Cardiac fibroblast (primary cell): ENCODE measurements at places on chromosomes 5 and 9.

GRCh38 chr5:55633574-55634208 lies 78.4 kb downstream of the SLC38A9 start:
- peak; percentile 49 for DNase-seq

DNA sequence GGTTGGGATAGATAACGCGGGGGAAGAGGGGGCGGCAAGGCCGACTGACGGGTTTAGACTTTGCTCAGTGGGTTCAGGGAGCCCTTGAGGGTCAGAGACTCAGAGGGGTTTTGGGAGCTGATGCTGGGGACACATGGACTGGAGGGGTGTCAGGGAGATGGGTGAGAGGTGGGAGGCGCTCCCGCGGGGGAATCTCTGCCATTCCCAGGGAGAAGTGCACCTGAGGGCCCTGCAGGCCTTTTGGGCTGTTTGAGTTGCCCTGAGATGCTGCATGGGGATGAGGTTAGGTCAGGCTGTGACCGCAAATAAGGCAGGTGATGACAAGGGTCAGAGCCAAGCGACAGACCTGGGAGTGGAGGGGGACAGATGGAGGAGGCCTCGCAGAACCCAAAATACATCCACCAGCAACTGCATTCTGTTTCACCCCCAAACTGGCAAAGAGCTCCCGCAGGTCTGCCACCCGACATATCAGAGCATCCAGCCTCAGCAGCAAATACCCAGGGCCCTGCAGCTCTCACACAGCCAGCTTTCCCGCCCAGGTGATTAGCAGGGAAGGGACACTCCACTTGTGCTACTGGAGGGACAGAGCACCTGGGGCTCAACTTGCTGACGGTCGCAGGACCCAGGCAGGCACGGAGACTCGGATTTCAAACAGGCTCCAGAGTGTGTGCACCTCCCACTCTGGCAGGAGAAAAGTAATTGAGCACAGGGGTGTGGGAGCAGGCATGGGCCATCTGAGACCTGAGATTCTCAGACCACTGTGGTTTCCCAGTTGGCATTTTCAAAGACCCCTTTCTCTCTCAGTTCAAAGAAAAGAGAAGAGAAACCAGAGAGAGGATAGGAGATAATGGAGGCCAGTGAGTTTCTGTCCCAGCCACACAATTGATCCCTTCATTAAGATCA lies 26.4 kb downstream of the TMOD1 start:
- DNase-seq: no peak

- DNase-seq: no peak
These were observed 353.4 kb upstream of the SLC30A5 start for GRCh38 chr5:68740226-68740910.

GRCh38 chr5:135491552-135492318 lies 39.6 kb upstream of the TIFAB start:
- DNase-seq: no peak

- DNase-seq: no peak
These were observed 206.3 kb downstream of the CSNK1G3 start for GRCh38 chr5:123718238-123718637.

GRCh38 chr9:136046554-136046920 lies 48.6 kb downstream of the NACC2 start:
- DNase-seq: no peak

DNA sequence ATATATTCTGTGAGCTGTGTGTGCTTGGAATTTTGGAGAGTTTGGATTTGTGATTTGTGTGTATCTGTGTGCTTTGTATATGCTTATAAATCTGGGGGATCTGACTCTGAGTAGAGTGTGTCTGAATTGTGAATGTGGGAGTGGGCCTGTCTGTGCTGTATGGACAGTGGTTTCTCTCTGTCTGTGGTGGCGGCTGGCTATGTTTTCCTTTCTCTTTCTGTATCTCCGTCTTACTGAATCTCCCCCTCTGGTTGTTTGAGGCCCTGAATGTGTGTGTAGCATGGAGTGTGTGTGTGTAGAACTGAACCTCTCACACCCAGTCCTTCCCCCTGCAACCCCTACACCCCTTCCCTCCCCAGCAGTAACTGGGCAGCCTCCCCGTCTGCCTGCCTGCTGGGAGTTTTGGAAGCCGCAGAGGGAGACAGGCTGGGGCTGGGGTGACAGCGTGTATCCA lies 4.7 kb downstream of the CXXC5 start:
- peak; percentile 18 for DNase-seq

- DNase-seq: peak; percentile 72
These were observed 7.3 kb upstream of the C5orf58 start for GRCh38 chr5:170225326-170226128.

GRCh38 chr9:133750982-133751649 lies 13.0 kb upstream of the SARDH start:
- DNase-seq: no peak

- DNase-seq: peak; percentile 70
These were observed 258.1 kb upstream of the NFIL3 start for GRCh38 chr9:91681461-91682305.

- no peak for DNase-seq
These were observed 21.9 kb upstream of the ISCA1 start for GRCh38 chr9:86304236-86304730.

DNA sequence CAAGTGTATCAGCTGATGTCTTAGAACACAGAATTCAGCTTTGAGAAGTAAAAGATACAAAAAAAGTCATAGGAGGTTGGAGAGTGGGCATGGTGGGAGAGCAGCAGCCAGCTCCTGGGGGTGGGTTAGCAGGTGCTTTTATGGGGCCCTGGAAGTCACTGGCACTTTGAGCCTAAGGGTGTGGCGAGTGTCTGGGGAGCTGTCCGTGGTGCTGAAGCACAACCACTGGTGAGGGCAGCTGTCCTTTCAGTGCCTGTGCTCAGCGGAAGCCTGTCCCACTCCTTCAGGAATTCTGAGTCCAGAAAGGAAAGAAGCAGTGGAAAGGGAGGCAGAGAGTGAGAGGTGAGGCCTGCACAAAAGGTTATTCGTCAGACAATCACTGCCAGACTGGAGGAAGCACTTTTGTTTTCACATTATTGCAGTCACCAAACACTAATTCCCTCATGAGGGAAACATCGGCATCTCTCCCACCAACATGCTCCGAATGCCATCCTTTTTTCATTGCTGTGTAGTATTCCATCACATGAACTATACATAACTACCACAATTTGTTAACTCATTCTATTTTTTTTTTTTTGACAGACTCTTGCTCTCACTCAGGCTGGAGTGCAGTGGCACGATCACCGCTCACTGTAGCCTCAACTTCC lies 59.4 kb upstream of the RAPGEF1 start:
- peak; percentile 32 for DNase-seq

DNA sequence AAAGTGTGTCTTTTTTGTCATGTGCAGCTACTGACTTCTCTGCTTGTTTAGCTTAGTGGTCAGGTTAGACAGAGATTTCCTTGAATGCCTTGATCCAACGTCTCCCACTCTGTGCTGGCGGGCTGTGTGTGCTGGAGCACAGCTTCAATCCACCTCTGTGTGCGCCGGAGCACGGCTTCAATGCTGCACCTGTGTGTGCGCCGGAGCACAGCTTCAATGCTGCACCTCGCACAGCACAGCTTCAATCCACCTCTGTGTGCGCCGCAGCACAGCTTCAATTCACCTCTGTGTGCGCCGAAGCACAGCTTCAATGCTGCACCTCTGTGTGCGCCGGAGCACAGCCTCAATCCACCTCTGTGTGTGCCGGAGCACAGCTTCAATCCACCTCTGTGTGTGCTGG lies 69.0 kb upstream of the PHYKPL start:
- DNase-seq: no peak

DNA sequence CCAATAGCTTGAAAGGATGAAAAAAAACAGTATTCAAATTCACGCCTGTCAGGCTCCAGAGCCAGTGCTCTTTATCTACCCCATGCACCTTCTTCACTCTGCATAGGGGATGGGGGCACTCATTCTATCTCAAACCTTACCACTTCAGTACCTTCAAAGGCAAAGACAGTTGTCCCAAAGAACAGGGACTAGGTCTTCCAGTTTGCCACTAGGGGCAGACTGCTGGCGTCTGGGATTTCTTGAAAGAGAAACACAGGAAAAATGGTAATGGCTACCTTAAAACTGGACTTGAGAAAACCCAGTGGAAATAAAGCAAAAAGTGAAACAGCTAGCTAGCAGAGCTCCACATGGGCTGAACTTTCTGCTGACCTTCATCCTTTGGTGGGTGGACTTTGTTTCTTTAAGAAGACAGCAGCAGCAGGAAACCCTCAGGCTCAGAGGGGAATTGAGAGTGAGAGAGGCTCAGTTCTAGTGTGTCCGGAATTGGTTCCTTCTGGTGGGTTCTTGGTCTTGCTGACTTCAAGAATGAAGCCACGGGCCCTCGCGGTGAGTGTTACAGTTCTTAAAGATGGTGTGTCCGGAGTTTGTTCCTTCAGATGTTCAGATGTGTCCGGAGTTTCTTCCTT lies 41.0 kb upstream of the SLC36A1 start:
- peak; percentile 31 for DNase-seq

DNA sequence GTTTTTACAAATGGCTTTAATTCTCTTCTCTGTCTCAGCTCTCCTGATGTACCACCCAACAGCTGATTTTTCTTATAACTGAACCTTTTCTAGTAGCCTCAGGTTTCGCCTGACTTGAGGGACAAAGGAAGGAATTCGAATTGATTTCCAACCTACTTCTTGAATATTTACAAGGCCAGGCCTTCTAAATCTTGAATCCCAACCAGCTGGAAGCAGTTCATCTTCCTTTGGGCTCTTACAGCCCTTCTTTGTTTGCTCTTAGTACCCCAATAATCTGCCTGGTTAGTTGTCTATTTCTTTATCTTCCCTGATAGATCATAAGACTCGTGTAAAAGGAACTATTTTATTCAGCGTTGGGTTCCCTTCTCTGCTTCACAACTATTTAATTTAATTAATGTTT lies 95.9 kb downstream of the NLN start:
- DNase-seq: no peak

GRCh38 chr5:64180661-64181343 lies 15.2 kb downstream of the RNF180 start:
- DNase-seq: peak; percentile 44

DNA sequence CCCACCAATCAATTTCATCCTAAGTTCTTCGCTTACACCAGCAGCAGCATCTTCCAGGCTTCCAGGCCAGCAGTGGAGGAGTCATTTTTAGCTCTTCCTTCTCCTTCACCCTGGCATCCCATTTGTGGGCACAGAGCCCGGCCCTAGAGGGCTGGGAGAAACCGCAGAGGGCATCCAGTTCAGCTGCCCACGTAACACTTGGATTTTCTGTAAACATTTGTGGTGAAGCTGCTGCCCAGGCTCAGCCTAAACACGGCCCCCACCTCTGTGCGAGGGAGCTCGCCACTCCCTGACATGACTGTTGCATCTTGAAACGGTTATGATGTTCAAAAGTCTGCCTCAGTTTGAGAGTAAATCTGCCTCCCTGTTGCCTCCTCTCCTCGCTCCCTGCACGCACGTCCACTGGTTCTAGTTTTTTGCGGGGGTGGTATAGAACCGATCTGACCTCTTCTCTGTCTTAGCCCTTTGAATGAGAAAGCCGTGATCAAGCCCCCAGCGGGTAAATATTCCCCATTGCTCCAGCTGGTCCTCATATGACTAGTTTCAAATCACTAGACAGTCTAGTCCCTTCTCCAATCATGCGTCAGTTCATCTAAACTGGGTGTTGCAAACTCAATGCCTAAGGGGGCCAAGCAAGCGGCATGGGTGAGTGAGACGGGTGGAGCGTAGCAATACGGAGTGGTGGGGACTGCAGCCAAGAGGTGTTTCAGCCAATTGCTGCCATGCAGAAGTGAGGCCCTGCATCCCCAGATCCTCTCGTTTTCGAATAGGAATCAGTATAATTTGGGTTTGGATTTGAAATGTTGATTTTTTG lies 34.9 kb upstream of the N4BP3 start:
- DNase-seq: peak; percentile 22

- no peak for DNase-seq
These were observed 110.8 kb upstream of the FSTL4 start for GRCh38 chr5:133723126-133723525.

DNA sequence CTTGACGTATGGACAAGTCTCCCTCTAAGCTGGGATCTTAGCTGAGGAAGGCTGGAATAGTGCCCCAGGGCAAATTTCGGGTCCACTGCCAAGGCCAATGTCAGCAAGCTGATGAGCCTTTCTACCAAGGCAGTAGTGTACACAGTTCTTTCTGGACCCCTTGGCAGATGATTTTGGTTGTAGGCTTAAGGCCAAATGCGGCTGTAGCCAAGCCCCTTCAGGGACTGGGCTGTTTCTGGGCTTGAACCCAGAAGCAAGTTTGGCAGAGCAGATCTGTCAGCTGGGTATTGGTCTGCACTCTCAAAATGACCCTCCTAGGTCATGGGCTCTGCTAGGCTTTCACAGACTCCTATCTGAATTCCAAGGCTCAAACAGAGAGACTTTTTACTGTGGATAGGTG lies 121.6 kb downstream of the ADAMTSL1 start:
- DNase-seq: no peak

DNA sequence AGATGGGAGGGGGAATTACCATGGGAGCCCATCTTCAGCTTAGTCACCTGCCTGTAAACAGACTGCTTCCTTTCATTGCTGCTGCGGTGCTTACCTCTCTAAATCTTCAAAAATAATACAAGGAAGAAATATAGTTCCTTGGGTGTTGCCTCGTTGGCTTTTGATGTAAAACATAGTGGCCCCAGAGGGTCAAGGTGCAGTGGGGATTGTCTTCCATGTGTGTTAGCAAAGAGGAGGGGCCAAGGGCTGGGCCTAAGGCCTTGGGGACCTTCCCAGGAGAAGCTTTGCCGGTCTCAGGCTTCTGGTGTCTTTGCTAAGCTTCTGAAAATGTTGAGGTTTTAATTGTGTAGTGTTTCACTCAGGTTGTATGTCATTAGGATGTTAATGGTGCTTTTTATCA lies 90.0 kb downstream of the PDE8B start:
- DNase-seq: no peak

GRCh38 chr5:56212130-56212879 lies 20.8 kb downstream of the ANKRD55 start:
- DNase-seq: no peak

GRCh38 chr5:6649186-6649585 lies 15.9 kb downstream of the SRD5A1 start:
- DNase-seq: no peak

- DNase-seq: no peak
These were observed 7.4 kb downstream of the ZCCHC9 start for GRCh38 chr5:81308836-81309235.

- no peak for DNase-seq
These were observed 17.8 kb upstream of the CEP72 start for GRCh38 chr5:594226-594860.

DNA sequence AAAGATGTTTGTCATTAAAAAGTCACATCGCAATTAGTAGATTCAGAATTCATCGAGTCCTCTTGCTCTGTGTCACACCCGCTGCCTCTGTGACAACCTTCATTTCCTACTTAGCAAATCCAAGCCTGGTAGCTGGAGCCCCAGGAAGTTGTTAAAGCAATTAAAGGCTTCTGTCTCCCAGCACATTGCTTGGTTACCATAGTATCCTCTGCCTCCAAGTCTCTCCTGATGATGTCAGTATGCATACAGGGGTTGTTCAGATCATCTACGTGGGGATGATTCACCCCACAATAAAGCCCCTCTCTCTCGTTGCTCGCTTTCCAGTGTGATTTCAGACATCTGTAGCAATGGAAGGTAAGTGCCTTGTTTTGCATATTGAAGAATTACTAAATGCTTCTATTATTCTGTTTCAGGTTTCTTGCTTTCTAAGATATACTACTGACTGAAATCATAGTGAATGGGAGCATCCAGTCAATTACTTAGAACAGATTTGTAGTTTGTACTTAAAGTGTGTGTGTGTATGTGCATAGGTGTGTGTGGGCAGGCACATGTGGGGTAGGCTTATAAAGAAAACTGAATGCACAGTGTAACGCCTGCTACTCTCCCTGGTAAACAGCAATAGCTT lies 52.9 kb downstream of the PAM start:
- peak; percentile 44 for DNase-seq

GRCh38 chr5:110045158-110045557 lies 355.4 kb downstream of the MAN2A1 start:
- DNase-seq: peak; percentile 18

- DNase-seq: no peak
These were observed 43.4 kb downstream of the AMBP start for GRCh38 chr9:114034661-114035062.
